ENCODE measurements at places on chromosomes 16 and 17. TPM values are rescaled to one million over a fixed set of nuclear protein-coding genes. Genes with fewer than 3 reads are reported as not detected.

DNA sequence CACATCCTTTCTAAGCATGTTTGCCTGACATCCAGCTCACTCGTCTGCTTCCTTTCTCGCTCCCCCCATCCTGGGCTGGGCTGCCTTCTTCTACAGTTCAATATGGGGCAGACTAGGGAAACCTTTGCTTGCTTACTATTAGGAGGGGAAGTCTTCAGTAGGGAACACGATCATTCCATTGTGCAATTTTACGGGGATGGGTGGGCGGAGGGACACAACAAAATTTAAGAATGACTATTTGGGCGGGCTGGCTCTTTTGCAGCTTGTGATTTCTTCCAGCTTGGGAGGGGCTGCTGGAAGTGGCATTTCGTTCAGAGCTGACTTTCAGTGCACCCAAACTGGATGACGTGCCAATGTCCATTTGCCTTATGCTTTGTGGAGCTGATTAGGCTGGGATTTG, 25.4 kb downstream of the PCTP start:
- no peak for DNase-seq

- no peak for DNase-seq
Observed at GRCh38 chr16:492211-492875, 35.2 kb upstream of the CAPN15 start.

- DNase-seq = no peak
Observed at GRCh38 chr17:43449470-43450248, 34.1 kb upstream of the DHX8 start.

- DNase-seq = no peak
Observed at GRCh38 chr16:15493466-15494180, 59.2 kb downstream of the BMERB1 start.

DNA sequence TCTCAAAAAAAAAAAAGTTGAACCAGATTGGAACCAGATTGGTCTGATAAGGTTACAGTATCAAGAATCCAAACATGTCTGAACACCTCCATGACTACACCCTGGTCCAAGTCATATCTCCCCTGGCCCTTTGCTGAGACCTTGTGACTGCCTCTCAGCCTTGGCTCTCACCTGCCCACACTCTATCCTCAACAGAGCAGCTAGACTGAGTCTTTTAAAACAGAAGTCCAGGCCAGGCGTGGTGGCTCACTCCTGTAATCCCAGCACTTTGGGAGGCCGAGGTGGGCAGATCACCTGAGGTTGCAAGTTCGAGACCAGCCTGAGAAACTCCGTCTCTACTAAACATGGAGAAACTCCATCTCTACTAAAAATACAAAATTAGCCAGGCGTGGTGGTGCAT, 91.7 kb downstream of the AIPL1 start:
- DNase-seq = no peak

DNA sequence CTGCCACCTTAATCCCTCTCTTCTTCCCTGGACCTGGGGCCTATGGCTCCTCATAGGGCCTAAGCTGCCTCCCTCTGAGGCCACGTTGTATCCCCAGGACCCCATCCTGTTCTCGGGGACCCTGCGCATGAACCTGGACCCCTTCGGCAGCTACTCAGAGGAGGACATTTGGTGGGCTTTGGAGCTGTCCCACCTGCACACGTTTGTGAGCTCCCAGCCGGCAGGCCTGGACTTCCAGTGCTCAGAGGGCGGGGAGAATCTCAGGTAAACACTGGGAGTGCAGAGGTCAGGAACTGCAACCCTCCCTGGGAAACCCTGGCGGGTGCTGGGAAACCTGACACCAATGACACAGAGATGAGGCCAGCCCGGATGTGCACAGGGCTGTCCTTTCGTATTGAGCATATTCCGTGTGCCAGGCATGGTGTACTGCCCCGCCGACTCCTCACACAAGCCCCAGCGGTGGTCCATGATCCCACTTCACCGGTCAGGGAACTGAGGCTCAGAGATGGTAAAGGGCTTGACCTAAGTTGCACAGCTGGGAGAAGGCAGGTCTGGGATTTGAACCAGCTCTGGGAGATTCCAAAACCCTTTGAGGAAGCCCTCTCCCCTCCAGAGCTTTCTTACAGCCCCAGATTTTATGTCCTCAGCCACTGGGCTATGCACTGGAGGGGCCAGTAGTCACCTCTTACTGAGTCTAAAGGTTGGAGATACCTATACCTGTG, 22.9 kb downstream of the ANKRD40 start:
- no peak for DNase-seq

- DNase-seq = no peak
Observed at GRCh38 chr17:40157973-40158372, 17.6 kb downstream of the CASC3 start.

GRCh38 chr17:34386343-34386696, 23.3 kb upstream of the CCL1 start:
- no peak for DNase-seq

Gene KRT33B
- not detected for total RNA-seq

Gene GRB7
- 46.4 TPM for total RNA-seq

Gene GNAO1
- 2.2 TPM for total RNA-seq

Data from mesothelial cell of epicardium (in vitro differentiated cells).